Fibroblast of skin of back (primary cell): ENCODE measurements at places on chromosomes 5 and 9.

DNA sequence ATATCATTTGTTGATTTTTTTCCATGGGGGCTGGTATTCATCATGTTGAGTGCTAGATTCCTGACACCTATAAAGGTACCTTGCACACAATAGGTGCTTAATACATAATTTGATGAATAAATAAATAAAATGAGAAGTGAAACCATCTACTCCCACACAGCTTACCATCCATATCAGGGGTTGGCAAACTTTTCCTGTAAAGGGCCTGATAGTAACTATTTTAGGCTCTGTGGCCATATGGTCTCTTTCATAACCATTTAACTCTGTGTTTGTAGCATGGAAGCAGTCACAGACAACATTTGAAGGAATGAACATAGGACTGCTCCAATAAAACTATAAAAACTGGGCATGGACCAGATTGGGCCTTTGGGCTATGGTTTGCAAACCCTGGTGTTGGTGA, 100.3 kb downstream of the GCNT1 start:
- no peak for DNase-seq

DNA sequence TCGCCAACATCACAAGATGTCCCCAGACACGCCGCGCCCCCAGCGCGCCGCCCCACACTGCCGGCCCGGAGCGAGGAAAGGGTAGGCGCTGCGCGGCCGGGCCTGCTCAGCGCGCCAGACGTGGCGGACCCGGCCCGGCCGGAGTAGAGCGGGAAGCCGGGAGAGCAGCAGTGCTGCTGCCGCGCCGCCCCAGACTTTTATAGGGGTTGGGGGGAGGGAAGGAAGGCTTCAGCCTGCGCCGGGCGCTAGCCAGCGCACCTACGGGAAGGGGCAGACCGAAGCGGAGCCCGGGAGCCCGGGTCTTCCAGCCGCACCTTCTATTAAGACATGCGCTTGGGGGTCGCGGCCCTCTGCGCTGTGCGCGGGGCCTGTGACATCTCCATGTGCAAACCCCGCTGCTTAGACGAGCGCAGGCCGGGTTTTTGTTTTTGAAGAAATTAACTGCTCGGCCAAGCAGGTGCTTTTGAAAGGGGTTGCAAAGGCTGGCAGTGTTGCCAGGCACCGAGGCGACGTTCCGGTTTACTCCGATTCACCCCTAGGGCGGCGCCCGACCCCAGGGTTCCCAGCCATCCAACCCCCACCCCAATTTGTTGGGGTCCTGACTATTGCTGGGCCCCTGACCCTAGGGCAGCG, 353 bp upstream of the PAX5 start:
- DNase-seq, result no peak

GRCh38 chr5:96337048-96337781, 95.8 kb downstream of the PCSK1 start:
- DNase-seq, result no peak

GRCh38 chr5:151589878-151590570, 1.1 kb downstream of the FAT2 start:
- no peak for DNase-seq
